ENCODE measurements at places on chromosomes 6 and 20. TPM values are rescaled to one million over a fixed set of nuclear protein-coding genes. Genes with fewer than 3 reads are reported as not detected.

RPN2 gene
- total RNA-seq, result 213 TPM

HAO1 gene
- total RNA-seq, result not detected

GSTA3 gene
- total RNA-seq, result not detected

GRCh38 chr6:40791004-40791403 lies 203.8 kb upstream of the LRFN2 start:
- no peak for DNase-seq

- no peak for DNase-seq
Observed at GRCh38 chr6:37897321-37897720, 77.8 kb downstream of the ZFAND3 start.

GRCh38 chr6:32271429-32271828 lies 47.6 kb upstream of the NOTCH4 start:
- DNase-seq, result no peak

DNA sequence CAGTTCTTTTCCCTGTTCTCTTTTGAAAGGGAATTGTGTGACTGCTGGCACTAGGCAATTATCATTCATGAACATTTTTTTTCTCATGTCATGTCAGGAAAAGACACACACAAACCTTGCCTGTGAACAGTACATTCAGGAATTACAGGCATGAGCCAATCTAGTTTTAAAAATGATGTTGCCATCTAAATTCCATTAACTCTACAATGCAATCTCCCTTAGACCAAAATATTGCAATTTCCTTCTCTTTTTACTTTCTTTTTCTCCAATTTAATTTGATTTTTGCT lies 127.5 kb upstream of the STMND1 start:
- no peak for DNase-seq
